ENCODE measurements at places on chromosomes 12 and 14.

- no peak for DNase-seq
Measured at GRCh38 chr12:19972325-19973288, 395.7 kb upstream of the PDE3A start.

- DNase-seq = no peak
Measured at GRCh38 chr14:106026026-106026425, 499.6 kb downstream of the TMEM121 start.

DNA sequence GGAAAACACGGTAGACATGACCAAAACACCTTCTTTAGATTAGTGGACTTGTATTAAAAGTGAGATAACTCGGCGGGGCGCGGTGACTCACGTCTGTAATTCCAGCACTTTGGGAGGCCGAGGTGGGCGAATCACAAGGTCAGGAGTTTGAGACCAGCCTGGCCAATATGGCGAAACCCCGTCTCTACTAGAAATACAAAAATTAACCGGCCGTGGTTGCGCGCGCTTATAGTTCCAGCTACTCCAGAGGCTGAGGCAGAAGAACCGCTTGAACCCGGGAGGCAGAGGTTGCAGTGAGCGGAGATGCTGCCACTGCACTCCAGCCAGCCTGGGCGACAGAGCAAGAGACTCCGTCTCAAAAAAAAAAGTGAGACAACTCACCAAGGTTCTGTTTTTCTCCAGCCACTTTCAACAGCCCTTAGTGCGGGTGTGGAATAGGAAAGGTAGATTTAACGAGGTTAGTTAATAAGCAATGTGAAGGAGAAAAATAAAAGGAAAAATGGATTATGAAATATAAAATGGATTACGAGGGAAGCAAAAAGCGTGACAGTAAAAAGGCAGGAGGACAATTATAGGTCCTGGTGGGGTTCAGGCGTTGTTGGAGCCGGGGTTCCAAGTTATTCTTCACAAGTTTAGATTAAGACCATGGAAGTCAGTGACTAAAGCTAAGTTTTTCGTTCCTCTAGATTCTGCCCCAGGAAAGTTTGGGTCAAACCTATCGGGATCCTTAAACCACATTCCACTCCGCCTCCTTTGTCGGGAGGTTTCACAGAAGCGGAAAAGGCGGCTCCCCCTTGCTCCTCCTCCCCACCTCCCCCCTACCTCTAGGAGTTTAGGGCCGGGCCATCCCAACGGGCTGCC is 534 bp downstream of the PPP2R3C start:
- DNase-seq = peak; percentile 19

GRCh38 chr12:33322519-33322918 is 117.1 kb downstream of the SYT10 start:
- no peak for DNase-seq

- no peak for DNase-seq
Measured at GRCh38 chr14:64974563-64974962, 2.4 kb upstream of the RAB15 start.

GRCh38 chr12:12265571-12266388 is 1.1 kb downstream of the LRP6 start:
- peak; percentile 48 for DNase-seq

- no peak for DNase-seq
Measured at GRCh38 chr12:29448157-29448556, 49.3 kb downstream of the OVCH1 start.

- DNase-seq = no peak
Measured at GRCh38 chr12:53890081-53890480, 48.5 kb upstream of the HOXC13 start.

GRCh38 chr12:40226705-40227104 is 1.9 kb downstream of the LRRK2 start:
- peak; percentile 80 for DNase-seq

- no peak for DNase-seq
Measured at GRCh38 chr12:56437430-56438176, 11.6 kb downstream of the TIMELESS start.

DNA sequence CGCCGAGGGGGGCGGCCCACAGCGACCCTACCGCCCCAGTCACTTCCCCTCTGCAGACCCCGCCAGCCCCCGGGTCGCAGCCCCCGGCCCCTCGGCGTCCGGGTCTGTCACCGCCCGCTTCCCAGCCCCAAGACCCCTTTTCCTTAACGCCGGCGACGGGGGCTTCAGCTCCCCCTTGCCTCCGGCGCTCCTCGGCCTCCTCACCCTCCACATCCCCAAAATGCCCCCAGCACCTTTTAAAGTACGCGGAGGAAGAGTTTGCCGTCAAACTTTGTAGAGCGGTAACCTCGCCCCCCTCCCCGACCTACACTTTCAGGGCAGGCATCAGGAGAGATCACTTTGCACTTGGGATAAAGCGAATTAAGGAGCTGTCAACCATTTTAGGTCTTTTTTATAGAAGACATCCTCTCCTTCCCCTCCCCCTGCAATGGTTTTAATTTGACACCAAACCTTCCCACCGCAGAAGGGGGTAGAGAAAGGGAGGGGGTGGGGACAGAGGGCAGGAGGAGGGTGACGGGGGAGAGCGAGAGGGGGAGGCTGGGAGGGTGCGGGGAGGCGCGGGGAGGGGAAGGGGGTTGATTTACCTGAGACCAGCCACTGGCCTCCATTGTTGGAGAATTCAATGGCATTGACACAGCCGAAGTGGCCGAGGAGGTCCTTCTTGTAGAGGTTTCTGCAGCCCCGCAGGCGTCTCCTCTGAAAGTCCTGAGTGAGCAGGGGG is 578 bp downstream of the DCAF5 start:
- DNase-seq = peak; percentile 43

DNA sequence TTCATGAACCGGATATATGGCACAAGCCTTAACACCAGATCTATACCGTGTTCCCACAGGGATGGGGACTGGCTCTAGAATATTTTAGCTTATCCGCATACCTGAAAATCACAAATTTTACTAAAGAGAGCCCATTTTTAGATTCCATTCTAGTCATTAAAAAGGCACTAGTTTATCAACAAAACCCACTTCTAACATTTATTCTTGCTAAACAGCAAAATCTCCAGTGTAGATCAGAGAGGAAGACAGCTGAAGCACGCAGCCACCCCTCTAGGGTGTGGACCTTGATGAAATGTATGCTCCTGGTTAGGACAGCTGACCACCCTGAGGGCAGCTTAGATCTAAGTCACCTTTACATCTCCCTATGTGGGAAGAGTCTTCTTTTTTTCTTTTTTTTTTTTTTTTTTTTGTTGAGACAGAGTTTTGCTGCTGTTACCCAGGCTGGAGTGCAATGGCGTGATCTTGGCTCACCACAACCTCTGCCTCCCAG is 62.4 kb downstream of the EID3 start:
- DNase-seq = no peak

DNA sequence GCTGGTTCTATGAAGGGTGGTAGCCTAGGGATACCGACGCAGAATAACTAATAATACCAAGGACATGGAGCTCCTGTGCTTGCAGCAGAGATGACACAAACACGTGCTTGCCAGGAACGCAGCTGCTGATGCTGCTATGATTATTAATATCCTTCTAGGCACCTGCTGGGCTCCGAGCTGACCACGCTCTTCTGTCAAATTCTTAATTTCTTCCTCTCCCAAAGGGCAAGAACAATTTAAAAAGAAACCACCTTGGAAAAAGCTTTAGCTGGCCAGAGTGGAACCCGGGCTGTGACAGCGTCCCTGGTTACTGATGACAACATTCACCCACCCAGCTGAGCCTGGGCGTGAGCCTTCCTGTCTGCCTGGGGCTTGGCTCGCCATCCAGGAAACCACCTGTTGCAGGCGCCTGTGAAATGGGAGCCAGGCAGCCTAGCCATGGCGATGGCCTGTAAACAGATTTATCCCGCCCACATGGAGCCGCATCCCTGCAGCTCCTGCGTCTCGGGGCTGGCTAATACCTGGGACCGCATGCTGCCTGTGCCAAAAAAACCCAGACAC is 28.8 kb downstream of the CLMN start:
- DNase-seq = no peak

DNA sequence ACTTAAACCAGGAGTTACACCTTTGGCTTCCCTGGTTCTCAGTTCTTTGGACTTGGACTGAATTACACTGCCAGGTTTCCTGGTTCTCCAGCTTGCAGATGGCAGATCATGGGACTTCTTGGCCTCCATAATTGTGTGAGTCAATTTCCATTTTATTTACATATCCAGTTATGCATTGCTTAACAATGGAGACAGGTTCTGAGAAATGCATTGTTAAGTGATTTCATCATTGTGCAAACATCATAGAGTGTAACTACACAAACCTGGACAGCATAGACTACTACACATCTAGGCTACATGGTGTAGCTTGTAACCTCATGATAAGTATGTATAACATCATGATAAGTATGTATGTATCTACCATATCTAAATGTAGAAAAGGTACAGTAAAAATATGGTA is 276.1 kb upstream of the BTG1 start:
- peak; percentile 2 for DNase-seq

- no peak for DNase-seq
Measured at GRCh38 chr14:32481707-32482106, 152.6 kb downstream of the AKAP6 start.

DNA sequence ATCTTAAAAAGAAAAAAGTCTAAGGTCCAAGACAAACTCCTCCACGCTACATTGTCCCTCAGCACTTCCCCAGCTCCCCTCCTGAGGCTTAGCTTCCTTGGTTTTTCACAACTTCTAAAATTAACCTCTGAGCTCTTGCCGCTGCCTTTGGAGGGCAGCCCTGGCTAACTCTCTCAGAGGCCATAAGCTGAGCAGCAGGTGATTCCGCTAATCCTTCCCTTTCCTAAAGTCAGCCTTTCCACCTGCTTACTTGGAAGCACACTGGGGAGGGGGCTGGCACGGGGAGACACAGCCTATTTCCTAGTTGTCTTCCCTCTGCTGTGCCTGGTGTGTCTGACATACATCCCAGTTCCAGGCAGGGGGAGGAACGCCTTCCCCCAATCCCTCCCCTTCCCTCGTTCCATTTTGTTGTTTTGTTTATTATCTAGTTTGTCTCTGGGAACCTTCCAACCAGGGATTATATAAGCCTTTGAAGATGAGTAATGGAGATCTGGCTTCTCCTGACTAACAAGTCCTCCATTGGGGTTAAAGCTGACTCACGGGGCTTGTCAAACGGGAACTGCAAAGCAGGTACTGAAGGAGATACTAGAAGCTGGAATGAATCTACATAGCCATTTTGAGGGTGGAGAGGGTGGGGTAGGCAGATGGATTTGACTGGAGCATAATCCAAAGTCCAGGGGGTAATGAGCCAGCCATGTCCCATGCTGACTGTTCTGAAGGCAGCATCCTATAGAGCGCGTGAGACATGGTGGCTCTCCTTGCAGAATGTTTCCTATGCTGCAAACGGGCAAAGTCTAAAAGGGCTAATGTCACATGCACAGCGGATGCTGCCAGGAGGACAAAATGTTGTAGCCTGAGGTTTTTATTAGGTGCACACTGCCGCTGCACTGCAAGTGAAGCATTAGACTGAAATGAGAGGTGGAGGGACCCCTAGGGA is 230.8 kb downstream of the FOXN3 start:
- DNase-seq = peak; percentile 74

DNA sequence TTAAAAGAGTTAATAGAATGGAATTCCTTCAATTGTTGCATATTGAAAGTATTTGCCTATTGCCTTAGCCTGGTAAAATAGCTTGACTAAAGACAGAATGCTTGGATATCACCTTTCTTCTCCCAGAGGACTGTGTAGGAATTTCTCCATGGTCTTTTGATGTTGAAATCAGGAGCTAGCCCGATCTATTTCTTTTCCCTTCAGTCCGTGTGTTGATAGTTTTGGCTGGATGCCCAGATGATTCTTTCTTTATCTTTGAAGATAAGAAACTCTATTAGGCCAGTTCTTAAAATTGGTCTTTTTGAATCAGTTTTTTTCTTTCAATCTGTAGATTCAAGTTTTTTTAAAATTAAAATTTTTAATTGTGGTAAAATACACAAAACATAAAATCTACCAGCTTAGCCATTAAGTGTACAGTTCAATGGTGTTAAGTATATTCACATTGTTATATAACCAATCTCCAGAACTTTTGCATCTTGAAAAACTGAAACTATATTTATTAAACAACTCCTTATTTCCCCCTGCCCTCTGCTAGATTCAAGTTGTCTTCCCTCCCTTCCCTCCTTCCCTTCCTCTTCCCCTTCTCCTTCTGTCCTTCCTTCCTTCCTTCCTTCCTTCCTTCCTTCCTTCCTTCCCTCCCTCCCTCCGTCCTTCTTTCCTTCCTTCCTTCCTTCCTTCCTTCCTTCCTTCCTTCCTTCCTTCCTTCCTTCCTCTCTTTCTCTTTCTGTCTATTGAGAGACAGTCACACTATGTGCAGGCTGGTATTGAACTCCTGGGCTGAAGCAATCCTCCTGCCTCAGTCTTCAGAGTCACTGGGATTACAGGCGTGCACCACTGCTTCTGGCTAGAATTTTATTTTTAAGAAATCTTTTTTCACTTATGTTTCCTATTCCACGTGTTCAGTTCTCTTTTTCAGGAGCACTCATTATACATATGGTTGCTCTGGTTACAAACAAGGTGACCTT is 10.1 kb downstream of the LACRT start:
- DNase-seq = no peak

DNA sequence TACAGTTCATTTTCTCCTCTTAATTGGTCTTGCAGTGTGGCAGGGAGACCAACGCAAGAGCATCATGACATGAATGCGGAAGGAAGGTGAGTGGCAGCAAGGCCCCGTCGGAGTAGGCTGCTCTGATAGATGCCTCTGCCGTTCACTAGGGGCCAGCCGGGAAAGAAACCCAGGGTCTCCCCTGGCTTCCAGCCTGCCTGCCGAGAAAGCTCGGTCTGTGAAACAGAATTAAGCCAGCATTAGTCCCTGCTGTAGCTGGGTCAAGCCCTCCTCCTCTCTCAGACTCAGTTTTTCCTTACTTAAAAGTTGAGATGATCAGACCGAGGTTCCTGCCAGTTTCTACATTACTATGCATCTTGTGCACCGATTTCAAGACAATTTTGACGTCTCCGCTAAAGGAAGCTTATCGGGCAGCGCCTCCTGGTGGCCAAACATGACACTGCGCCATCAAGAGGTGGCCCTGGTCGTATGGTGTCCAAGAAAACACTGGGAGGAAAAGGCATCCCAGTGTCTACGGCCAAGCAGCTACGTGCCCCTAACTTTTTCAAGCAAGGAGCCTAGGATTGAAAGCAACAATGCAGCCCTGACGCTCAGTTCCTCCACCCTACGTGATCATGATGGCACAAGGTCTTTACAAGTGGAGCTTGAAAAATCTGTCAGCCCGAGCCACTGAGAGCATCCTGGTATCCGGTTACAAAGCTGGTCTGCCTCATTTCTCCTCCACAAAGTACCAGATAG is 131.6 kb downstream of the KSR2 start:
- DNase-seq = peak; percentile 81

GRCh38 chr14:52399921-52400595 is 85.9 kb downstream of the PTGER2 start:
- peak; percentile 4 for DNase-seq
